ENCODE measurements at places on chromosomes 5 and 9.

GRCh38 chr9:78578072-78578471, 281.1 kb downstream of the PSAT1 start:
- no peak for DNase-seq

- DNase-seq: no peak
Observed at GRCh38 chr5:151123897-151124751, 33.5 kb downstream of the ANXA6 start.

DNA sequence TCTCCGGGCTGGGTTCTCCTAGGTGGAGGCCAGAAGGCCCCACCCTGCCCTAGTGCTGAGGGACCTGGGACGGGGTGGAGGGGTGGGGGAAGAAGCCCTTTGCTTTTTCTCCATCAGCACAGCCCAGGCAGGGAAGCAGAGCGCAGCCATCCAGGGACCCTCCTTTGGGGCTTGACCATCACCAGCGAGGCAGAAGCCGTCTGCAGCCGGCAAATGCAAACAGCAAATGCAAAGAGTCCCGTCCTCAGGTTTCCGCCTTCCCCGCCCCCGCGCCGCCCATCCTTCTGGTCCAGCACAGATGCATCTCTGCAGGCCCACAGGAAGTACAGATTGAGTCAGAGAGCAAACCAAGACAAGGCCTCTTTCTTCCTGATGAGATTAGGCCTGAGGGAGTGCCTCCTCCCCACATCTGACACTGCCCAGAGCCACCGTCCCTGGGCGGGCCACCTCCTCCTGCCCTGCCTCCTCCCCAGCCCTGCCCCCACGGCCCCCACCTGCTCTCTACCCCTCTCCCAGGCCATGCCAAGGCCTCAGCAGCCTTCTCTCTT, 23.4 kb downstream of the CORO2A start:
- DNase-seq: peak; percentile 10

GRCh38 chr9:124041817-124042116, 30.2 kb downstream of the LHX2 start:
- no peak for DNase-seq
